ENCODE measurements at places on chromosomes 5 and 9.

- DNase-seq: no peak
These were observed 49.5 kb downstream of the TJP2 start for GRCh38 chr9:69223605-69224004.

GRCh38 chr9:89278551-89278950, 32.4 kb upstream of the CKS2 start:
- DNase-seq: no peak

- DNase-seq: no peak
These were observed 200.3 kb downstream of the SNX18 start for GRCh38 chr5:54717870-54718269.

DNA sequence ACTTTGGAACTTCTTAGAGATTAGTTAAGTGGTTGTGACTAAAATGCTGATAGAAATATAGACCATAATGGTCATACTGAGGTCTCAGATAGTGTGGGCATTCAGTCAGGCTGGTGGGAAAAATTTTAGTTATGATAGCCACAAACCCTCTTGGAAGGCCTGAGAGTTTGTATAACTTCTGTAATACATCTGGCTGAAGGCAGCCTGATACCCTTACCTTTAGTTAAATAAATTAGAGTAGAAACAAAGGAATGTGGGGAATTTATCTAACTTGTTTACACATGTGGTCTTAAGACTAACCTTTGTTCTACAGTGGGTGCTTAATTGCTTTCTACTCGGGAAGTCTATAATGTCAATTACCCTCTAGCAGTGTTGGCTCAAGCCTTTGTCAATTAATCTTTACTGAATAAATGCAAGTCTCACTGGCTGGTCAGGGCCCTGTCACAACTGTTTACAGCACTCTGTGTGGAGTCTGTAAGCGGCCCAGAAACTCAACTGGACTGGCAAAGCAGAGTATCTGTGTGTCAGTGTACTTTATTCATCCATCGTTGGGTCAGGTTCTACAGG, 184.0 kb downstream of the FBXO4 start:
- DNase-seq: no peak

DNA sequence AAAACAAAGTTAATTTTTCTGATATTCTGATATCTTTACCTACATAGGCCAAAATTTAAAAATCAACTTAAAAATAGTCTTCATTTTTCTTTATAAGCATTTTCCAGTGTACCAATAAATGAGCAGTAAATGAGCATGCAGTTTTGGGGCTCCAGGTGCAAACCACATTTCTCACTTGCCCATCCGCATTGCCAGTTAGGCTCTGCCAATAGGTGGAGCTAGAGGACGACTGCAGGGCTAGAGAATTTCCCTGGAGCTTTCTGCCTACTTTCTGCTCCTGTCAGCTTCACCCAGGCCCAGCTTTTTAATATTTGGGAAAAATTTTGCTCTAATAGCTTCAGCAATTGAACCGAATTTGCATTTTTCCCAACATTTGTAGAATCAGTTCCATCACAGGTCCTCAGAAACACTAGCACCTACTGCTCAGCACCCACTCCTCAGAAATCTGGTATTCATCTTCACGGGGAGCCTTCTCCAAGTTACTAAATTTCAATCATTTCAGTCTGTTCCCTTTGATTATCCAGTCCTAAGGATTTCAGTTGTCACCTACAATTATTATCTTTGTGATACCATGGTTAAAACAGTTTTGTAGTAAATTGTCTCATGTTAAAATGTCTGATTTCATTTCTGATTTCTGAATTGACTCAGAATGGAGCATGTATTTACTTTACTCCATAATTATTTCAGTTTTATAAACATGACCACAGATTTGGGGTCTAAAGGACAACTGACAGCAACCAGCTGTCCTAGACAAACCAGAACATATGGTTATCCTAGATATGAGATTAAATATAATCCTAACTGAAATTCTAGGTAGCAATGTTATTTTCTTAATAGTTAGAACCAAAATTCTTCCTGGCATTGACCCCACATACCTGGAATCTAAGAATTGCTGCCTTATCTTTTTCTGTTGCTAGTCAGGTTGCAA, 104.6 kb upstream of the FAM174A start:
- no peak for DNase-seq

GRCh38 chr5:173664154-173664526, 47.7 kb upstream of the BOD1 start:
- no peak for DNase-seq

DNA sequence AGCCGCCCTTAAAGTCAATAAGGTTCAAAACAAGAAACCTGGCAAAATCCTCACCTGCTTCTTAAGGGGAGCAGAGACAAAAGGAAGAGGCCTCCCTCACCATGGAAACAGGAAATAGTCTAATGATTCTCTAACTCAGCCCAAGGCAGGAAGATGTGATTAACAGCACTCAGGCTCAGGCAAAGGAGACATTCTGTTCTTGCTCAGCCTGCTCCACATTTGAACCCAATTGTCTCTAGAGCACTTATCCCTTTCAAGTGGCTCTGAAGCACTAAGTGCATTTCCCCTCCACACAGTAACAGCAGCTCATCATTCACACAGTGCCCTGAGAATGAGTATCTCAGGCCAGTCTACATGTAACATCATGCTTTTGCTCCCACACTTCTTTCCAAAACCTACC, 72.3 kb downstream of the NIPSNAP3B start:
- DNase-seq: no peak

DNA sequence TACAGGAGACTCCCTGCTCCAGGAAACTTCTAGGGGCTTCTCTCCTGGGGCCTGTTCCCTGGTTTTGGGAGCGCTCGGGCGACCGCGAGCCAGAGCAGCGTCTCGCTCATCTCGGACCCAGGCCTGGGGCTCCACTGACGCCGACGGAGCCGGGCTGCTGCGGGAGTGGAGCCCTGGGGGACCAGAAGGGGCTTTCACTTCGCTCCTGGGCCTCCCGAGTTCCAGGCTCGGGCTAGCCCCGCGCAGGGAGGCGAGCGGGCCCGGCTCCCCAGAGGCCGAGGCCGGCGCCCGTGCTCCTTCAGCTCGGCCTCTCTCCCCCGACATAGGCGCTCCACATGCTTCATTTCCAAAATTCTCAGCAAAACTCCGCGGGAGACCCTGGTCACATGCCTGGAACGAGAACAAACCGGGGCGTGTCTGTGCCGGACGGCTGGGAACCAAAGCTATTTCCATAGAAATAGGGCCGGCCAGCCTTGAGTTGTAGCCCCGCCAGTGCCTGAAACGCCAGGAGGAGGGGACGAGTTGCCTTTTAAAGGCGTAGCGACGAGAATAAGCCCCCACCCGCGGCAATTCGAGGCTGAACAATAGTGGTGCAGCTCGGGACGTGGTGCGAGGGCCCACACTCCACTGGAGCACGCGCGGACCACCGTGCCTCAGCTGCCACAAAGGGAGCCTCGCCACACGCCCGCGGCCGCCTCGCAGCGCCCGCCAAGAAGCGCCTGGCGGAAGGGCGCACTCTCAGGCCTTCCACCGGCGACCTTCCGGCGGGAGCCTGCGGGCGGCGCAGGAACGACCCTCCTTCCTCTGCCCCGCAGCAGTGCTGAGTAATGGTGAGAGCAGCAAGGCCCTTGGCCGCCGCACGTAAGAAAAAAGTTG, 1.1 kb upstream of the G3BP1 start:
- DNase-seq: peak; percentile 17

GRCh38 chr5:115932991-115933390, 29.3 kb upstream of the LVRN start:
- DNase-seq: no peak

DNA sequence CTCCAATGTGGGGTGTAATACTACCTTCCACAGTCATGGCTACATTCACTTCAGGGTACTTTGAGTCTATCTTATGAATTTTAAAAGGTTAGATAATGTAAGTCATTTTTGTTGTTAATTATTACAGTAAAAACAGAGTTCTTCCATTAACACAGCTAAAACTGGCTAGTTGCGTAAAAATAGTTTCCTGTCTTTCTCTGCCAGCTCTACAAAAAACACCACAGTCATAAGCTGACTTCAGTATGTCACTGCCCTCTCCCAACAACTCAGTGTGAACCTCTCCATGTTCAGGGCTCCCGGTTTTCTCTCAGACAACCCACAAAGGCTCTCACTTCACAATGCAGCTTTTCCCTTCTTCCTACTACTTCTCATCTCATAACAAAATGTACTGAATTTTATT, 84.8 kb upstream of the ITGA1 start:
- DNase-seq: no peak

GRCh38 chr9:13911473-13911872, 402.5 kb downstream of the NFIB start:
- no peak for DNase-seq
